Esophagus muscularis mucosa (tissue), 4 donors: ENCODE measurements at places on chromosomes 16 and 17. TPM values are rescaled to one million over a fixed set of nuclear protein-coding genes. Genes with fewer than 3 reads are reported as not detected.

Gene ZP2
- not detected for total RNA-seq

Gene AOC2
- total RNA-seq: 1.2 TPM

Gene TRAPPC2L
- total RNA-seq: 22.9 TPM

Gene IL34
- 1.7 TPM for total RNA-seq

Gene FBXL16
- total RNA-seq: 1.2 TPM

Gene SCNN1B
- 4.0 TPM for total RNA-seq

- no peak for DNase-seq
- peaks cover 3% of the 10 kb centered on the region for H3K36me3 ChIP-seq
- H3K4me1 ChIP-seq: peaks cover 8% of the 10 kb centered on the region
- H3K4me3 ChIP-seq: no peak overlapping the region
These were observed 8.7 kb downstream of the ENDOV start for GRCh38 chr17:80423536-80424225.

- H3K36me3 ChIP-seq: no peaks in the 10 kb centered on the region
- no peak overlapping the region for H3K27ac ChIP-seq
- DNase-seq: no peak
- no peak overlapping the region for H3K4me3 ChIP-seq
These were observed 97.2 kb upstream of the GSE1 start for GRCh38 chr16:85515830-85516397.

DNA sequence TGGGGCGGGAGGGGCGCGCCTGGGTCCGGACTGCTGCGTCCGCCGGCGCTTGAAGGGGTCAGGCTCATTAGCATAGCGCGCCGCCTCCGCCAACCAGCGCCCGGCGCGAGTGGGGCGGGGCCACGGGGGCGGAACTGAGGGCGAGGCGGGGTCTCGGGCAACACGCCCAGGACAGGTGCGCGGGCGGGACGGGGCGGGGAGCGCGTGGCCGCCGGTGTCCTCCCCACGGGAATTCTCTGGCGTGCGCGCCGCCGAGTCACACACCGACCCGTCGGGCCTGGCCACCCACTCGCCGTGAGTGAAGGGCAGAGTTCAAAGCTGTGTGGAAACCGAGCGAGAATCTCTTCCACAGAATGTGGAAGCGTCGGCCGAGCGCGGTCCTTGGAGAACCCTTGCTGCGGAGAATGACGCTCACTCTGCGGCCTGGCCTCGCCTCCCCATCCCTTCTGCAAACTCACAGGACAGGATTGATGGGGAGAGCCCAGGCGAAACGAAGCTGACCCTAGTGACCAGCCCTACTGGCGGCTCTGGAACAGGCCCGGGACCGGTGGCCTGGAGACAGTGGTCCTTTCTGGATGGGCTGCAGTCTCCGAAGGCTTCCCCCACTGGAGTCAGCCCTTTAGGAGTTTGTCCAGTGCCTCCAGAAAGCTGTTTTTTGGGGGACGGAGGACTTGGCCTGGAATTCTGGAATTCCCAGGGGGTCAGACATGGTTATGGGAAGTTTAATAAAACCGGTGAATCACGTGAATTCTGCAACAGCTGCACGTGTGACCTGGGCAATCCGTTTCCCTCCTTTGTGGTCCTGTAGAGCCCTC, at the start of gene SNAI3:
SNAI3 (minus strand) TSS at position 69 of the 815 bp plus-strand sequence. CDS start 101 bp downstream, outside the sequence.
- no peak for DNase-seq
- H3K27ac ChIP-seq: peak within 1 kb of the TSS; percentile 23
- H3K27me3 ChIP-seq: peaks cover 70% of the 10 kb centered on the region
- H3K4me1 ChIP-seq: peaks cover 28% of the 10 kb centered on the region
- no peaks in the 10 kb centered on the region for H3K36me3 ChIP-seq

- no peak for DNase-seq
- H3K27ac ChIP-seq: no peak overlapping the region
- no peak overlapping the region for H3K4me3 ChIP-seq
These were observed 80.5 kb downstream of the COPRS start for GRCh38 chr17:31778523-31778922.

GRCh38 chr17:58517378-58517927, 3.0 kb upstream of the MTMR4 start:
- H3K36me3 ChIP-seq: peaks cover 5% of the 10 kb centered on the region
- H3K27me3 ChIP-seq: no peaks in the 10 kb centered on the region
- peak overlapping the region; percentile 79 for H3K4me3 ChIP-seq
- H3K4me1 ChIP-seq: peaks cover 63% of the 10 kb centered on the region
- peak overlapping the region; percentile 95 for H3K27ac ChIP-seq
- DNase-seq: no peak

GRCh38 chr16:79312502-79312901, 288.0 kb downstream of the MAF start:
- H3K36me3 ChIP-seq: no peaks in the 10 kb centered on the region
- DNase-seq: no peak
- H3K27ac ChIP-seq: no peak overlapping the region
- no peaks in the 10 kb centered on the region for H3K4me1 ChIP-seq
- no peaks in the 10 kb centered on the region for H3K27me3 ChIP-seq

GRCh38 chr17:2442166-2442565, 41.3 kb upstream of the MNT start:
- H3K4me3 ChIP-seq: no peak overlapping the region
- peaks cover 39% of the 10 kb centered on the region for H3K36me3 ChIP-seq
- H3K4me1 ChIP-seq: no peaks in the 10 kb centered on the region
- H3K27me3 ChIP-seq: no peaks in the 10 kb centered on the region
- no peak for DNase-seq

GRCh38 chr17:74455821-74456220, 10.6 kb upstream of the CD300A start:
- DNase-seq: no peak
- no peaks in the 10 kb centered on the region for H3K27me3 ChIP-seq
- H3K27ac ChIP-seq: no peak overlapping the region
- no peak overlapping the region for H3K4me3 ChIP-seq
- H3K4me1 ChIP-seq: peaks cover 45% of the 10 kb centered on the region

DNA sequence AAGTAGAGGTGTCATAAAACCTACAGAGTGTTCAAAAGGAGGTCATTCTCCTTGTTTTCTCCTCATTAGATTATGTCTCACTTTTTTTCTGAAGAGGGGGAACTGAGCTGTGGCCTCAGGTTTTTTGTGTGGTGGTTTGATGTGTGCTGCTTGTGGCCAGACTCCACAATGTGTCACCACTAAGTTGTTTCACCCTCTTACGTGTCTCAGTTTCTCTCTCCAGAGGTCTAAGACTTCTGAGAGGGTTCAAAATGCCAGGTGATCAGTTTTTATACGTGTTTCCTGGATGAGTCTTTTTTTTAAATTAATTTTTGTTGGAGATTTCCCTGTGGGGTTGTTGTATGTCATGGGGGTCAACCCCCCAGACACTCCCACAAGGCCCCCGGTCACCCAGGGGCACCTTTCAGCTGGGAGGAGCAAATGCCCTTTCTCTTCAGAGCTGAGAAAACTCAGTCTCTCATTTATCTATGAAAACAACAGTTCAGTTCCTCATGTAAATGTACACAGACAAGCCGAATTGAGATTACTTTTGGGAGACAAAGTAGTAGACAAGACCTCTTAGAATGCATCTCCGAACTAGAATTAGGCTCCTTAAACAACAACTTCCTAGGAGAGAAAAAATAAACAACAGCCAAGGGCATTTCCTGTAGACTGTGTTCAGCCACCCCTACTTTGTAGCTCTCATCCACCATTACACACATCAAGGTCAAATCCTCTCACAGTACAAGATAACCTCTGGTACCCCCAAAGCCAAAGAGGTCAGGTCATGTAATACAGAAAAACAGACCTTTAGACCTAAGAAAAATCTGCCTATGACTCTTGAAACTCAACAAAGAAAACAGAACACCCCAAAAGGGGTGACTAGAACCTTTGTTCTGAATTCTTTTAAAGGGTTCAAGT, 23.9 kb upstream of the TMEM98 start:
- H3K36me3 ChIP-seq: no peaks in the 10 kb centered on the region
- H3K27ac ChIP-seq: no peak overlapping the region
- no peaks in the 10 kb centered on the region for H3K4me1 ChIP-seq

DNA sequence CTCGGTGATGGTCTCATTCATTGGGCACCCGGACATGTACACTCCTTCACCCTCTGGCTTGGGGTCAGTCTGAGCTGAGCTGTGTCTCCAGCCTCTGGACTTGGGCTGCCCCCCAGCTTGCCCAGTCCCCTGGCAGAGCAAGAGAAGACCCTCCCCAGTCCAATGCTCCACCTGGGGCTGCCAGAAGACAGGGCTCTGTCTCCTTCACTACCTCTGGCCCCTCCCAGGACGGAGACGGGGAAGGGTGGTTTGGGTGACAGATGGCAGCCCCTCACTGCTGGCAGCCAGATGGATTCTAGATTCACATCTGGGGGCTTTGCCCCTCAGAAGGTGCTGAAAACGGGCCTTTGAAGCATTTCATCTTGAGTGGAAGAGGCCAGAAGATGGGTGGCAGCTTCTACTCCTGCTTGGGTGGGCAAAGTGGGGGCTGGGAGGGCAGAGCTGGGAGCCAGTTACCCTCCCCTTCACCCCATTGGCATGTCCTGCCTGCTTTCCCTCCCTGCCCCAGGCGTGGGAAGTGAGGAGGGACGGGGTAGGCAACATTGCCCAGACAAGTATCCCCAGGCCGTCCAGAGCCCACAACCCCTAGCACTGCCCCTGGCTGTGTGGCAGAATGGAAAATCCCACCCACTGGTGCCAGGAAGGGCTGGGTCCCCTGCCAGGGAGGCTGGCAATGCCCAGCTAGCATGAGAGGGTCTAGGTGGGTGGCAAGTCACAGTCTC, 13.9 kb downstream of the NGFR start:
- no peak overlapping the region for H3K27ac ChIP-seq
- H3K36me3 ChIP-seq: no peaks in the 10 kb centered on the region
- no peak overlapping the region for H3K4me3 ChIP-seq
- peaks cover 1% of the 10 kb centered on the region for H3K4me1 ChIP-seq

GRCh38 chr17:66344473-66344872, 42.1 kb downstream of the PRKCA start:
- H3K27me3 ChIP-seq: no peaks in the 10 kb centered on the region
- no peak overlapping the region for H3K27ac ChIP-seq
